ENCODE measurements at places on chromosomes 6 and 20.

DNA sequence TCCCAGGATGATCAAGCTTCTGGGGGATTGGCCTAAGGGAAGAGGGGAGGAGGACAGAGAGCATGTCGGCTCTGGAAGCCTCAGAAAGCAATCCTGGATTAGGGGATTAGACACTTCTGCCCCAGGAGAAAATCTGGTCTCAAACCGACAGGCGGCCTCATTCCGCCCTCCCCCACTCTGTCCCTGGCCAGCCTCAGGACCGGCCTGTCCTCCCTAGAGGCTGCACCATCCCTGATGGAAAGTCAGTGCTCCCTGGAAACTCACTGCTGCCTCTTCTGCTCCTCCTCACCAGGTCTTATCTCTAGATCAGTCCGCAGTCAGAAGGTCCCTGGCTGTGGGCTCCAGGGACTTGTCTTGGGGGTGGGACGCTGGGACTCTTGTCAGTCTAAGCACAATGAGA, 905 bp upstream of the SLC12A5 start:
- no peak for DNase-seq

GRCh38 chr6:86937219-86938079, at the start of gene HTR1E:
HTR1E (plus strand) TSS chr6:86937528; CDS start chr6:87015335, 77,807 bp downstream.
- DNase-seq = peak; percentile 28

- no peak for DNase-seq
Measured at GRCh38 chr6:151624900-151625536, 131.2 kb downstream of the CCDC170 start.

- no peak for DNase-seq
Measured at GRCh38 chr6:108331982-108332381, 37.1 kb downstream of the AFG1L start.

DNA sequence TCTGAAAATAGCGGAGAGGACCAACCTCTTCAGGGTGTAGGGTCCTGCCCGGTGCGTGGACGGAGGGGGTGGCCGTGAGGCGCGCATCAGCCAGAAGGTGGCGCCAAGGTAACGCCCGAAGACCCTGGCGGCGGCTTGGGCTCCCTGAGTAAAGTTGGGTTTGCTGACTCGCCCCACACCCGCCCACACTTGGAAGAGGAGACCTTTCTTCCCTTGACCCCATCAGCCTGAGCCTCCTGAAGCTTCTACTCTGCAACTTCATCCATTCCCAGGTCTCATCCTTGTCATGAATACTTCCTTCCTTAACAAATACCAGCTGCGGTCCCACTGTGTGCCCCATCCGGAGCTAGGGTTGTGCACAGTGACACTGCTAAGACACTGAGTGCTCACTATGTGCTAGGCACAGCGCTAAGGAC, 14.6 kb downstream of the CD40 start:
- peak; percentile 73 for DNase-seq

Measured in muscle of leg (tissue), 16 donors.